ENCODE measurements at places on chromosomes 4 and X.

DNA sequence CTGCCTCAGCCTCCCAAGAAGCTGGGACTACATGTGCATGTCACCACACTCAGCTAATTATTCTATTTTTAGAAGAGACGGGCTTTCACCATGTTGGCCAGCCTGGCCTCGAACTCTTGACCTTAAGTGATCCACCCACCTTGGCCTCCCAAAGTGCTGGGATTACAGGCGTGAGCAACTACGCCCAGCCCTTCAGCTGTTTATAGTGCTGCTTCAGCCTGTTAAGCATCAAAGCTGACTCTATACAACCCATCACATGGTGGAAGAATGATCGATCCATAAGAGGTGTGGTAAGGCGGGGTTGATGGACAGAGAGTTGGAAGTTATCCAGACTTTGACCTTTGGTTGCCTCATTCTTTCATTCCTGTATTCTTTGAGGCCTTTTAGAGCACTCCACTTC, 56.2 kb upstream of the RAPGEF2 start:
- DNase-seq = no peak

- DNase-seq = no peak
Observed at GRCh38 chr4:149347139-149347538, 468.5 kb downstream of the IQCM start.

- DNase-seq = no peak
Observed at GRCh38 chr4:148068065-148068911, 336.4 kb downstream of the ARHGAP10 start.

DNA sequence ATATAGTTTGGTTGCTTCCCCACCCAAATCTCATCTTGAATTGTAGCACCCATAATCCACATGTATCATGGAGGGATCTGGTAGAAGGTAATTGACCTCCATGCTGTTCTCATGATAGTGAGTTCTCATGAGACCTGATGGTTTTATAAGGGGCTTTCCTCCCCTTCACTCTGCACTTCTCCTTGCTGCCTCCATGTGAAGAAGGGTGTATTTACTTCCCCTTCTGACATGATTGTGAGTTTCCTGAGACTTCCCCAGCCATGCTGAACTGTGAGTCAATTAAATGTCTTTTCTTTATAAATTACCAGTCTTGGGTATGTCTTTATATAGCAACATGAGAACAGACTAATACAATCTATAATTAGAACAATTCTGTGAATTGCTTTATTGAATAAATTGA, 11.9 kb upstream of the DCAF4L1 start:
- no peak for DNase-seq

GRCh38 chrX:13721371-13721770, 13.0 kb downstream of the TRAPPC2 start:
- no peak for DNase-seq

- peak; percentile 5 for DNase-seq
Observed at GRCh38 chrX:65871671-65872311, 168.1 kb downstream of the VSIG4 start.

- DNase-seq = no peak
Observed at GRCh38 chr4:100823066-100823992, 305.5 kb upstream of the EMCN start.

DNA sequence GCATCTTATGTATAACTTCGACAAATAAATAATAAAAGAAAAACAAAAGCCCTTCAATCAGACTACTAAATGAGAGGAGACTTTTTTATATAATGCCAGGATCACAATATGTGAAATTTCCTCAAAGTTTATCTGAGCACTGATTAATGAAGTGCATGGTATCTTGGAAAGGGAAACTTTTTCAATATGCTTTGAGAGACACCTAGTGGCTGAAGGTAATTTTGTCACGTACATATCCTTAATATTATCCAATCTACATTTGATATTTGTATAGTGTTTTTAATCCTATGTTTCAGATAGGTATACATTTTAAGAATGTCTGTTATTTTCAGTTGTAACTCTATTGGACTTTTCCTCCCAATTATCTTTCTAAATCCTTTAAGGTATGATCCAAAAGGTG, 146.8 kb downstream of the KLHL4 start:
- no peak for DNase-seq

Measured in activated CD4-positive, alpha-beta T cell treated with anti-CD3 and anti-CD28 coated beads, Interleukin-2, amount 10 ng/mL, durations not matched to agents 7 days and 5 days (primary cell).